ENCODE measurements at places on chromosomes 7 and 10.

GRCh38 chr10:21689881-21690280, 155.8 kb downstream of the MLLT10 start:
- DNase-seq = no peak

GRCh38 chr10:31138026-31138553, 106.4 kb upstream of the ZNF438 start:
- no peak for DNase-seq

GRCh38 chr10:102673819-102674511, 29.7 kb downstream of the TRIM8 start:
- peak; percentile 81 for DNase-seq

DNA sequence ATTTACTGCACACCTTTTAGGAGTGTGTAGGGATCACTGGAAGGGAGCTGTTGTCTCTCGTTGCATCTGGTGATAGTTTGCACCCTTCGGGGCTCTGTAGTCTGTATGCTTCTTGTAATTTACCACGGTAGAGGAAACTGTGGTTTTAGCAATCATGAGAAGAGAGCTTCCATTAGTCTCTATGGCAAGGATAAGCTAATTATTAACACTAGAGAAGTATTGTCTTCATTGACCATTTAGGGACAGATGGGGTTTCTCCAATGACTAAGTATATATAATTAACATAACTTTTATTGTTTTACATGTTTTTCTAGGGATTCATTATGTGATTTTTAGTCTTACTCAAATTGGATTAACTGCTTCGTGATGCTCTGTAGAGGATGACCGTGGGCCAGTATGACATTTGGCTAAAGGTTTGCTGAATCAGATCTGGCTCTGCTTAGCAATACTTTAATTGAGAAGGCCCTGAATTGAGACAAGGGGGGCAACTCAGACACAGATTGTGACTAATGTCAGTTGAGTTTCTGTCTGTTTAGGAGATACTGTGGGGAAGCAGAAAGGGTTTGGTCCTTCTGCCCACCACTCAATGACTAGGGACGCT, 8.7 kb downstream of the SLC18A2 start:
- DNase-seq = peak; percentile 61

DNA sequence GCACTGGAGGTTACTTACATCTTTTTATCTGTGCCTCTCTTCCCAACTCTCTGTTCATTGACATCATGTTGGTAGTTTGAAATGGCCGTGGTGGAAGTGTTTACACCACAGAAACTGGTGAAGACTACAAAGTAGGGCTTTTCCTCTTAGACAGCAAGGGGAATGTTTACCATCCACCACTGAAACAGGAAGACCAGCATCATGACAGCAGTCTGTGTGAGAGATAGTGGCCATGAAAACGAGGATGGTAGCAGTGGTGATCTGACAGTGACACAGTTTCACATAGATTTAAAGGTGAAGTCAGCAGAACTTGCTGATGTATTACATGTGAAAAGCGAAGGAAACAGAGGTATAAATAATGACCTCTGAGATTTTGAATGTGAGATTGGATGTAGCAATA, 115.7 kb downstream of the CCDC71L start:
- no peak for DNase-seq

GRCh38 chr10:101624526-101625102, 36.5 kb downstream of the DPCD start:
- DNase-seq = no peak

GRCh38 chr10:27819781-27820531, 74.3 kb upstream of the MKX start:
- no peak for DNase-seq

- DNase-seq = no peak
These were observed 120.6 kb upstream of the AGK start for GRCh38 chr7:141430455-141431139.

DNA sequence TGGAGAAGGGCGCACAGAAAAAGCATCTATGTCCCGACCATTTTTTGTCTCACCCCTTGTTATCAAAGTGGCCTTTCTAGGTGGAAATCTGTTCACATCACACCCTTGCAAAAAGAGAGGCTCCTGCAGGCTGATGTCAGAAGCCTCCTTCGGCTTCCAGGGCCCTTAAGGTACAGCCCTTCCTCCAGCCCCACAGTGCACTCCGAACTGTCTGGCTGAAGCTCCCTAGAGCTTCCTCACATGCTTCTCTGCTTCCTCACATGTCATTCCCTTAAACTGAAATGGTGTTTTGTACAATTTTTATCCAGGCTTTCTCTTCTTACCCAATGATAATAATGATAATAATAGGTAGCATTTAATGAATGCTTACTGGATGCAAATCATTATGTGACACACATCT, 210.3 kb downstream of the INHBA start:
- DNase-seq = no peak

- DNase-seq = no peak
These were observed 9.8 kb upstream of the PAX2 start for GRCh38 chr10:100735337-100736143.

DNA sequence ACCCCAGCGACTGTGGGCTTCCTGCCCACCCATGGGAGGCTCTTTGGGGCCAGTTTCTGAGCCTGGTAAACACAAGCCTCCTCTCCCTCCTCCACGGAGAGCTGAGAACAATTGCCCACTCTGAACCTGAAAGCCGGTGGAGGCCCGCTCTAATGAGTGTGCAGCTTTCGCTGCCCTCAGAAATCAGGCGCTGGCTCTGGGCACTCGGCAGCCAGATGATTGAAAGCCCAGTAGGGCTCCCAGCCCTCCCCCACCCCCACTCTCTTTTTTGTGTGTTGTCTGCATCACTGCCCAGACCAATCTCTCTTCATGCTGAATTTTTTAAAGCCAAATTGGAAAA, 438.9 kb downstream of the RPS24 start:
- no peak for DNase-seq

DNA sequence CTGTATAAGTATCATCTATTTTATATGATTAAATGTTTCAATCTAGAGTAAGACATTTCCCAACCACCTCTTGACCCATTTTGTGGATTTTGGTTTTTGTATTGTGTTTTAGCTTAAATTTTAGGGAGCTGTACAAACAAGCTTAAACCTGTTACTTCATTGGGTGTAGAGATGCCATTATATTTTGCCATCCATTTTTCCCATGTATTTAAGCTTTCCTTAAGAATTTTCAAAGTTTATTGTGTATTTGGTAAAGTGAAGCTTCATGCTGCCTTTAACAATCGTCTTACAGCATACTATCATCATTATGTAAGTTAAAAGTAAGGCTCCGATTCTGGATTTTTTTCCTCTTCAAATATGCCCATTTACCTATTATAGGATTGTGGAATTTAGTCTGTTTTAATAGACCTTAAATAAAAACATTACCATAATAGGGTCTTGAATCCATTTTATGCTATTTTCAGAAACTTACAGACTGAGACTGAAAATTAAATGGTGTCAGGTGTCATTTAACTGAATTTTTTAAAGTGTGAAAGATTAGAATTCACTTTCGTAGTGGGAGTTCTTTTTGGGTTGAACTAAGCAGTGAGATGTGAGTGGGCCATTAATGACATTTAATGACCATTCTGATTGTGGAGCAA, 2.2 kb downstream of the KMT2E start:
- no peak for DNase-seq

DNA sequence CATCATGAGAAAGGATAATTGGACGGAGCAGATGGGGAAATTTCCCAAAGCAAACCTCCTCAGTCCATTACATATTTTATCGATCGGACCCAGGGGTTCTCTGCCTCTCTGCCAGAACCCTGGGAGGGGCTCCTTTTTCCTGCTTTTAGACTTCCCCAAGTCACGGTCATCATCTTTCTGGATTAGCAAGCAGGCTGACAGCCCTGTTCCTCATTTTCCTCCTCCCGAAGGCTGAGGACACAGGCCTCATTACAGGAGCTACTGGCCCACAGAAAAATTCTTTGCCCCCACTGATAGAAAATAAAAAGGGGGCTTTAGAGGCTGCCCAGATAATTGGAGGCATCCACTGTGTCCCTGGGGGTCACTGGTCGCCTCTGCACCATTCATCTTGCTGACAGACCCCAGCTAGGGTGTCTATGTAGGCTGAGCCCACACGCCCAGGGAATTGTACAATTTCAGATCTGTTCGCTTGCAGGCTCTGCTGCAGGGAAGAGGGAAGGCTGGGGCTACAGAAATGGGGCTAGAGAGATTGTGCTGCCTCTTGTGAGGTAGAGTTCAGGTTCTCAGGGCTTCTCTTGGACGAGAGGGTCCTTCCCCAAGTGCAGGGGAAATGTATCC, 125.7 kb upstream of the SDK1 start:
- DNase-seq = no peak

DNA sequence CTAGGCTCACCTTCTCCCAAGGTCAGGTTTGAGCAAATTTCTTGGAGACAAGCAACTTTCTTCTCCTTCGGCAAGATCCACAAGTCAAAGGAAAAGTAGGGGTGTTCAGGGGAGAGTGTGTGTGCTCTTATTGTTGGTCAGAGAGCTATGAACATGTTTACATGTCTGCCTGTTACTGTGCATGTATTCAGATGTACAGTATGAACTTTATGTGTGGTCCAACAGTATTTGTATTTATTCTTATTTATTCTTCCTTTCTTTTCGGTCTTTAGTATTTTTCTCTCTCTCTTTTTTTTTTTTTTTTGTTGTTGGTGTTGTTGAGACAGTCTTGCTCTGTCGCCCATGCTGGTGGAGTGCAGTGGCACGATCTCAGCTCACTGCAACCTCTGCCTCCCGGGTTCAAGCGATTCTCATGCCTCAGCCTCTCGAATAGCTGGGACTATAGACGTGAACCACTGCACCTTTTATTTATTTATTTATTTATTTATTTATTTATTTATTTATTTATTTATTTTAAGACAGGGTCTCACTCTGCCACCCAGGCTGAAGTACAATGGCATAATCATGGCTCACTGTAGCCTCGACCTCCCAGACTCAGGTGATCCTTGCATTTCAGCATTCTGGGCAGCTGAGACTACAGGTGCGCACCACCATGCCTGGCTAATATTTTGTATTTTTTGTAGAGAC, 38.2 kb downstream of the PLAU start:
- DNase-seq = no peak

- no peak for DNase-seq
These were observed 9.9 kb upstream of the TM9SF3 start for GRCh38 chr10:96596422-96597407.

DNA sequence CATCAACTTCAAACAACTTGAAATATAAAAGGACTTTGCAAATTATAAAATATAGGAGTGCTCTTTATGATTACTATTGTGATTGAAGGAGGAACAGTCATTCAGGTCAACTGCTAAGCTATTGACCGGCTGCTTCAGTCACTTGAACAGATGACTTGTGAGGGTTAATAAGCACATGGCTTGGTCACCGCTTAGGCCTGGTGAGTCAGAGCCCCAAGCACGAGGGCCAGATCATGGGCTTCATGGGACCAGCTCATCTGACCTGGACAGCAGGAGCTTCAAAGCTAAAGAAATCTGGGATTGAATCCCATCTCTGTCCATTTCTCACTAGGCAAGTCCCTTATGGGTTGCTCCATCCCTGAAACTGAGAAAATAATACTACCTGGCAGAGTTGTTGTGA, 60.4 kb upstream of the ADO start:
- DNase-seq = no peak

GRCh38 chr10:79101560-79102497, 33.1 kb downstream of the ZMIZ1 start:
- DNase-seq = peak; percentile 22

GRCh38 chr10:106643473-106643872, 521.0 kb downstream of the SORCS1 start:
- DNase-seq = no peak

GRCh38 chr10:27601503-27601902, 97.4 kb downstream of the RAB18 start:
- DNase-seq = no peak

DNA sequence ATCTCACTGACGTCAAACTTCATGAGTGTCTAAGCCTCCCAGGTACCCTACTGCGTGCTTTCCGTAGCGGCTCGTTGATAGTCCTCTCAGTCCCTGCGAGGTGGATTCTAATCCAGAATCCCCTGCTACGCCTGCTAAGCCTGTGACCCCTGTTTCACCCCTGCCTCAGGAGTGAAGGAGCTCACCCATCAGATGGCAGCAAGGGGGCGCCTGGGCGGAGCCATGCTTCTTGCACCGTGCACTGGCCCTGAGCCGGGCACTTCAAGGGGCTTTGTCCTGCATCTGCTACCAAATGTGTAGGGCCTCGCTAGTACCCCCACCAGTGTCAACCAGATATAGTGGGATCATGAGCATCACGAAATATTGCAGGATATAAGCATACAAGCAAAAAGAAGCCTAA, 918 bp upstream of the STRA8 start:
- no peak for DNase-seq

GRCh38 chr10:3811291-3811870, 26.4 kb upstream of the KLF6 start:
- DNase-seq = no peak

GRCh38 chr7:150405584-150406311, 26.6 kb downstream of the ZNF775 start:
- DNase-seq = no peak

- no peak for DNase-seq
These were observed 25.5 kb downstream of the ZNRF2 start for GRCh38 chr7:30309842-30310435.

DNA sequence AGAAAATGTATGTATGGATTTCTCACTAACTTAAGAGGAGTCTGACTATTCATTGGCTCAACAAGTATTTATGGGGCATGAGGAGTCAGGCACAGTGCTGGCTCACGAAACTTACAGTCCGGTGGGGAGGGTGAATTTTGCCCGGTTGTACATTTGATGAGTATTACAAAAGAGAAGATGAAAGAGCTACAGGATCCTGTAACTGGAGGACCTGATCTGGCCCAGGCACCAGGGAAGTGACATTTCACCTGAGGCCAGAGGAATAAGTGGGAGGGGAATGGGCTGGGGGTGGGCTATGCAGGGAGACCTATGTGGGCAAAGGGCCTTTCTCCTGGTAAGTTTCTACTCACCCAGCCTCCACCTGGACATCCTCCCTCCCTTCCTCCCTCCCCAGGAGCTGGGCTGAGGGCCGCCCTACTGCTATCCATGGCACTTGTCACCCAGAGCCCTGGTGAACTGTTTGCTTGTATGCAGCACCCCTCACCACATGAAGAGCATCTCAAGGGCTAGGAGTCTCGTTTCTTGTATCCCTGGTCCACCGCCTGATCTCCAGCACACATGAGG, 101.1 kb upstream of the ZNF438 start:
- no peak for DNase-seq

DNA sequence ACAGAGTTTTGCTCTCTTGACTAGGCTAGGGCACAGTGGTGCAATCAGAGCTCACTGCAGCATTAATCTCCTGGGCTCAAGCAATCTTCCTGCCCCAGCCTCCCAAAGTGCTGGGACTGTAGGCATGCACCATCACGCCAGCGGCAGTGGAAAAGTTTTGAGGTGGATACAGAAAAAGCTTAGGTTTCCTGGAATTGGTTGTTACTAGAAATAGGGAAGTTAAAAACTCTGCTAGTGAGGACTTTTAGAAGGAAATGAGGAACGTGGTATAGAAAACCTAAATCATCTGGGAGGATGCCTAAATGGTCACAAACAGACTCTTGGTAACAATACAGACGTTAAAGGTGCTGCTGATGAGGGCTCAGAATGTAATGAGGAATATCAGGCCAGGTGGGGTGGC, 10.9 kb upstream of the SNX8 start:
- peak; percentile 42 for DNase-seq

GRCh38 chr7:132410861-132411541, 165.3 kb downstream of the PLXNA4 start:
- no peak for DNase-seq

GRCh38 chr7:31783221-31783620, 96.2 kb downstream of the PPP1R17 start:
- DNase-seq = no peak

GRCh38 chr7:90919816-90920215, 323.7 kb downstream of the CDK14 start:
- DNase-seq = no peak
